ENCODE measurements at places on chromosomes 3 and 15.

GRCh38 chr3:137692803-137693431 is 71.2 kb upstream of the SOX14 start:
- DNase-seq, result no peak

DNA sequence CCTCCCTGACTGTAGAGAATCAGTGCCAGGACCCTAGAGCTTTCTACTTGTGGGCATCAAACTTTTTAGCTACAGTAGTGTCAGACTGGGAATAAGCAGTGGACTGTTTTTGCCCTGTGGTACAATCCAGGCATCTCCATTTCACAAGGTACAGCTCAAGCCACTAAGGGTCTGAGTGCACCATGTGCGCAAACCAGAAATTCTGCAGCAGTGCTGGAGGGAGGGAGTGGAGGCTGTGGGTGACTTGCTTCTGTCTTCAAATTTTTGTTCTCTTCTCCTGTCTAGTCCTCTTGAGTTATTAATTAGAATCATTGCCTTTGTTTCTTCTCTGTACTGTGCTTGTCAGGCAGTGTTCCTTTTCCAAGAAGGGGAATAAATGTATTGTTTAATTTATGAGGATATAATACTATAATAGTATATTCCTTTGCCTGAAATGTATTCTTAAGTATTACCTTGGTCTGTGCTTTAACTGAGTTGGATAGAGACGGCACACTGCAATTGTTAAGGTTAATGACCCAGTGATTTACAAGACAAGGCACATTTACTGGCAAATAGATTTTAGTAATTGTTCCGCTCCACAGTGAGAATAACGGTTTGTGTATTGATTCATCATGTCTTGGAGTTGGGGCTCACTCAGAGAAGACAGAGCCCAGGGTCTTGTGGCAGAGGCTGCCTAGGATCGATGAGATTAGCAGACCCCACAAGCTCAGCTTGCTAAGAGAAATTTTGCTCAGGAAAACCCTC is 390.6 kb upstream of the CFAP20DC start:
- no peak for DNase-seq

DNA sequence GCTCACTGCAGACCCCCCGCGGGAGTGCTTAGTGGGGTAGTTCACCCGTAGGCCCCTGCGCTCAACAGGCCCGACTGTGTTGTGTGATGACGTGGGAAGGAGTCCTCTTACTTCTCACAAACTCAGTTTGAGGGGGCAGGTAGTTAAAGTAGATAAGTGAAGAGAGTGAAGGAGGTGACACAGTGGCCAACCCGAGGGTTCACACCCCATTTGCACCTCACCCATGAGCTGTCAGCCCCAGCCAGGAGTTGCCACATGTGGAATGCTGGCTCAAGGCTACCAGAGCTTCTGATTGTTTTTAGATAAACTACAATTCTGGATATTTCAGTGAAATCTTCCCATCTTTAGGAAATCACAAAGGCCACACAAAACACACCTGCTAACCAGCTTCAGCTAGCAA is 64.1 kb upstream of the ABHD17C start:
- no peak for DNase-seq

DNA sequence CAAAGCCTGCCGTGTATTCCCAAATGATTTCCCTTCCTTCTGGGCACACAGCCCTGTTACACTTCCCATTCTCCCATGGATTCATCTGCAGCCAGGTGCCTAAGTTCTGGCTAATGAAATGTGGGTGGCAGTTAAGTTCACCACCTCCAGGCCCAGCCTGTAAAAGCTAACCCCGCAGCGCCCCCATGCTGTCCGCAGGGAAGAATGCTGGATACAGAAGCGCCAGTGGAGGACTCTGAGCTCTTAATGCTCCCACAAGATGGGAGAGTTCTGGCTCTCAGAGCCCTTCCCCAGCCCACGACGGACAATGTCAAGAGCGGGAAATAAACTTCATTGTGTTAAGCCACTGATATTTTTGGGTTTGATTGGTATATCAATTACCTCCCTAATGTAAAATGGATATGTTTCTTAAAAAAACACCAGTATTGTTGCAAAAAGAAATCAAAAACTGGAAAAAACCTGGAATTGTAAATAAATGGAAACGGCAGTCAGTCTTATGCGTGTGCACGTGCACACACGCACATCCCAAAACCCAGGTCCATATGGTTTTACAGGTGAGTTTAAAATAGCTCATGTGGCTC is 37.7 kb upstream of the FGD5 start:
- DNase-seq, result peak; percentile 19

DNA sequence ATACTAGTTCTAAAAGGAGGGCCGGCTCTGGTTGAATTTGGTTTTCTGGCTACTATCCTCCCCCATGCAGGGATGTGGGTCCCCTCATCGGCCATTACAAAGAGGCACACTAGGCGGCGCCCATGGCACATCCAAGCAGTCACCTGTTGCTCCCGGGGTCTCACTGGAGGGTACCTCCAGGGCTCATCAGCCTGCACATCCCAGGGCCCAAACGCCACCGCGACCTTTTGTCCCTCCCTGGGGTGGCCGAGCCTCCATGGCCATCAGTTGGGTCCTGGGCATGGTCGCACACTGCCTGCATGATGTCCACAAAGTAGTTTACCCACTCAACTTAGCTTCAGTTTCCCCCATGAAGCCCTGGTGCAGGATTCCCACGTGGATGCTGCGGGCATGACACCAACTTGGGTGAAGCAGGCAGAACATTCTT is 28.3 kb downstream of the IDH3A start:
- DNase-seq, result peak; percentile 4

DNA sequence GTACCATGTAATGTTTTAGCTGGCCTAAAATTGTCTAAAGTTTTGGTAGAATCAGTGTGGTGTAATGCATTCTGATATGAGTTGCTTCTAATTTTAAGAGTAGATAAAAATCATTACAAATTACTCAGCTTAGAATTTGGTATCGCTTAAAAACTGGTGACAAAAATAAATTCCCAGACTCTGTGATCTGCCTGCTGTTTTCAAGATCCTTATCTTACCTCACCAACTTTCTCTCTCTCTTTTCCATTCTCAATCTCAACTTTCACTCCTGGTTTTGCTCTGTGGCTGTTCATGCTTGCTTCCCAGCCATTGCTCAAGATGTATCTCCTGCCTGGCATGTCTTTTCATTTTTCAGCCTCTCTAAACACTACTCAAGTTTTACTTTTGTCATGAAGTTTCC is 45.7 kb downstream of the TCF12 start:
- DNase-seq, result no peak

- DNase-seq, result no peak
Measured at GRCh38 chr3:69433969-69434325, 48.1 kb upstream of the FRMD4B start.

GRCh38 chr3:115671761-115672455 is 48.6 kb downstream of the GAP43 start:
- DNase-seq, result no peak

- DNase-seq, result peak; percentile 27
Measured at GRCh38 chr15:26866298-26867199, at the start of gene GABRA5. GABRA5 (plus strand) TSS chr15:26867062; CDS start chr15:26869249, 2,187 bp downstream.

DNA sequence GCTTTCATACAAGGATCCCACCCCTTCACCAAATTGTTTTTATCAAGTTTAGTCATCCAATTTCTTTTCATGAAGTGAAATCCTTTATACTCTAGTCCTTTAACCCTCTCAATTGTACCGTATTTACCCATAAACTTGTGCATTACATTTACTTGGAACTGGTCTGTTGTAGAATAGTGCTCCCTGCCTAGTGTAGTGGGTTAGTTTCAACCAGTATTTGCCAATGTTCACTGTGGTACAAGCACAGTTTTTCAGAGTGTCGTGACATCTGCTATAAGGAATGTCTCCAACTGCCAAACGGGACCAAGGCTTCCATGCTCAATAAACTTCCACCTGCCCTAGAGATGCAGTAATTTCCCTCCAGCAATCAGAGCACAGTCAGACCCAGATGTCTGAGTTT is 211.9 kb downstream of the KCNAB1 start:
- DNase-seq, result no peak

- peak; percentile 25 for DNase-seq
Measured at GRCh38 chr15:77031376-77032050, 36.6 kb downstream of the PSTPIP1 start.

- DNase-seq, result no peak
Measured at GRCh38 chr3:64129581-64129980, 95.7 kb downstream of the PRICKLE2 start.

DNA sequence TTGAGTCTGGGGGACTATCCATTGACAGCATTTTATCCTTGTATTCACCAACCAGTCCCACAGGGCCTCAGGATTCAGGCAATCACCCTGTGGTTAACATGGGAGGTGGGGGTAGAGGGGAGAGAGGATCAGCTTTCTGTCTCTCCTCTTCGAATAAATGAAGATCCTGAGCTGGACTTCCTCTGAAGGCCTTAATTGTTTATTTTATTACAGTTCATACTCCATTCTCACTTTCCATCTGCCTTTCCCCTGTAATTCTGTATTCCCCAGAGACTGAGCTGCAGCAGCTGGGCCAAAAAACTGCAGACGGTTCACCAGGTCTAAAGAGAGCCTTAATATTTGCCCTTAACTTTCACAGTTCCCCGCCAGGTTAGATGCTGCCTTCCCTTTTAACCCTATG is 11.9 kb downstream of the TAGLN3 start:
- DNase-seq, result peak; percentile 28

DNA sequence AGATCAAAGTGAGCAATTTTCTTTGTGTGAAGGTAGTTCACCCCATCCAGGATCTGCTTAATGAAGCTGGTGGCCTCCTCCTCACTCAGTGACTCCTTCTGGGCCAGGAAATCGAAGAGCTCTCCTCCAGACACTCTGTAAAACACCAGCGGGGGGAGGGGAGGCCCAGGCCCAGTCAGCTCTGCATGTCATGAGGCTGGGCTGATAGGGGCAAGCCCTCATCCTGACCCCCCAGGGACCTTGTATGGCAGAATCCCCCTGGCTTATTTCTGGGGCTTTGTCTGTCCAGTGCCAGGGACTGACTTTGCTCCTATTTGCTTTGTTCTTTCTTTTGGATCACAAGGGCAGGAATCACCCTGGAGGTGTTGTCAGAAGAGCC is 74.9 kb downstream of the DAPK2 start:
- no peak for DNase-seq

DNA sequence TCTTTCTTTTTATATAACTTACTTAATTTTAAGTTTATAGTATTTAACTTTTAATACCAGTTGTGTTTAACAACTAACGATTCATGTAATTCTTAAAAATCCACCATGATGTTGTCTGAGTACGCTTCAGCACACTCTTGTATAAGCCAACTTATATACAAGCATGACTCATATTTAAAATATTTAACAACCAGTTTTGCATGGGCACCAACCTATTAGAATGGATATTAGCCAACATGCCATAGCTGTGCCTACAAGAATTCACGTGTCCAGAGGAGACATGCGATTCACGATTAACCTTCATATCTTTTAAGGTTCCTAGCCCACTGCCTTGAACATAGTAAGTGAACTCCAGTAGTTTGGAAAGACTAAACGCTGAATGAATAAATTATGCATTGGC is 1023.2 kb downstream of the TBL1XR1 start:
- DNase-seq, result no peak

DNA sequence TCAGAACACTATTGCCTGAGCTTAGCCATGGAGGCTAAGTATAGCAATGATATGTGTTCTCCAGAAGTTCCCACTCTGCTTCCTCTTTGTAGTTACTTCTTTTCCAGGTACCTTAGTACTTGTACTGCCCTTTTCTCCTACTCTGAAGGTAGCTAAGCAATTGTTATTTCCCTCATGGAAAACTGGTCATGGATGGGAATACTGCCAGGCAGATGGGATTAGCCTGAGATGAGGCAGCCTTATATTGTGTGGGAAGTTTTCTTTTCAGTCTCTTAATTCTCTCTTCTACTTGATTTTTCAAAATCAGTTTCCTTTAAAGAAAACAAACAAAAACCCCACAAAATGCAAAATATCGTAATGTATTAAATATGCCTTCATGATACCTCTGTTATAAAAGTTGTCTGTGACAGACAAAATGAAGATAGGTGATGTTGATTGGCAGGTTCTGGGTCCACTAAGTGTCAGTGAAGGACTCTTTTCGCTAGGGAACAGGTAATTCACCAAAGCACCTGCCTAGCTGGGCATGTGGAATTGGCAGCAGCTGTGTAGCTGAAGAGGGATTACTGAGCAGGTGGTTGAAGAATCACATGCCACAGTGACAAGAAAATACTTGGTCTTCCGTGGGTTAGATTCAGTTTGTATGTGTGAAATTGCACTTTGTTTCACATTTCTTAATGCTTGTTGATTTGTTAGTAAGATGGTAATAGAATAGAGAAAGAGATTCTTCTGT is 4.1 kb downstream of the ZNF609 start:
- peak; percentile 52 for DNase-seq

DNA sequence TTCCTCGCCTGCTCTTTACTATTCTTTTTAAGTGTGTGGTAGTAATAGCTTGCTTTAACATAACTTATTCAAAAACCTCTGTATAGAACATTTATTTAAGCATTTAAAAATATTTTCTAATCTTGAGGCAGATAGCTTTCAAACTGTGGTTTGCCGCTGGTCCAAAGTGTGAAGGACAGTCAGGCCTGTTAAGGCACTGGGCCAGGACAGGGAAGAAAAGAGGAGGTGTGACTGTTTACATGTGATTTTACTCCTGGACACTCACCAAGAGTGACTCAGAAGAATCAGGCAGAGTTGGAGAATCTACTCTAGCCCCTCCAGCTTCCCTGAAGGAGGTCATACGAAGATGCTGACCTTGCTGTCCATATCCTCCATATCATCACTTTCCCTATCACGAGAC is 44.7 kb downstream of the CEP152 start:
- DNase-seq, result no peak

GRCh38 chr3:113079218-113079961 is 88.6 kb downstream of the GTPBP8 start:
- no peak for DNase-seq

DNA sequence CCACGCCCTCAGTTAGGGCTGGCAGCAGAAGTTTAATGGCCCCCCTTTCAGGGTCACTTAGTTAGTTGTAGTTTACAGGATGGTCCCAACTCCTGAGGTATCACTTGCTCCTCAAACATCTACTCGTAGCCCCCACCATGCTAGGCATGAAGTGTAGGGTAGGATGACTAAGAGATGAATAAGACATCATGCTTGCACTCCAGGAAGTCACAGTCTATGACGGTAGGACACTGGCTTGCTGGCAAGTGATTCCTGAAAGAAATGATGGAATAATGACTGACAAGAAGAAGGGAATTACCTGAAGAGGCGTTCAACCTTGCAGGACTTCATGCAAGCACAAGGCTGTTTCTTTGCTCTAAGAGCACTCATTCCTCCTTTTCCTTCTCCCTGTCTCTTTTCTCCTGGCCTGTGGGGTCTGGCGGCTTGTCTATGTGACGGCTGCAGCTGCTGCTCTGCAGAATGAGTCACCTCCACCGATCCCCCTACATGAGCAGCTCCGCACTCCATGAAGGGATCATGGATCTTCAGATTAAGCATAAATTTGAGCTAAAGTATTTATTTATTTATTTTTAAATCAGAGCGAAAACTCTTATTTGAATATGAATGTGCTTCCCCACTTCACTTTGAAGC is 82.9 kb upstream of the BOC start:
- no peak for DNase-seq

DNA sequence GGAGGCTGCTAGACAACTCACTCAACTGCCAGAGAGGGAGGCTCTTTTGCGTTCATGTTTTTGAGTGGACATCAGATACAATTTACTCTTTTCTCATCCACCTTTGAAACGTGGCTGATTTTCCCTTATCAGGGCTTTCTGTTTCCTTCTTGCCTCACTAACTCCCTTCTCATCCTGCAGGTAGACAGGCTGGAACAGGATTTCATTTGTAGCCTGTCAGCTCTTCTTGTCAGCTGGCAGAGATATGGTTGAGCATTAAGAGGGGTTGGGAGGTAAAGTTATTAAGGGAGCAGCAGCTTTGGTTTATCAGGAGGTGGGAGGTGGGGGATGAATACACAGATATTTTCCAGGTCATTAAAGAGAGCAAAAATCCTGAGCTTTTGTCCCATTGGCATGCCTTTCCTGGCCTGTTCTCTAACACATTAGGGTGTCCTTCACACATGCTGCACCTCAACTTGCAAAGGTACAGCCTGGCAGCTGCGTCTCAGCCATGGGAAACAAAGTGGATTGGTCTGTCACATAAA is 73.5 kb downstream of the PPM1L start:
- DNase-seq, result no peak

Measured in NCI-H1092 (cell line).